ENCODE measurements at places on chromosomes 13 and 19.

- no peak for DNase-seq
Observed at GRCh38 chr13:51501592-51502152, 48.8 kb upstream of the INTS6 start.

DNA sequence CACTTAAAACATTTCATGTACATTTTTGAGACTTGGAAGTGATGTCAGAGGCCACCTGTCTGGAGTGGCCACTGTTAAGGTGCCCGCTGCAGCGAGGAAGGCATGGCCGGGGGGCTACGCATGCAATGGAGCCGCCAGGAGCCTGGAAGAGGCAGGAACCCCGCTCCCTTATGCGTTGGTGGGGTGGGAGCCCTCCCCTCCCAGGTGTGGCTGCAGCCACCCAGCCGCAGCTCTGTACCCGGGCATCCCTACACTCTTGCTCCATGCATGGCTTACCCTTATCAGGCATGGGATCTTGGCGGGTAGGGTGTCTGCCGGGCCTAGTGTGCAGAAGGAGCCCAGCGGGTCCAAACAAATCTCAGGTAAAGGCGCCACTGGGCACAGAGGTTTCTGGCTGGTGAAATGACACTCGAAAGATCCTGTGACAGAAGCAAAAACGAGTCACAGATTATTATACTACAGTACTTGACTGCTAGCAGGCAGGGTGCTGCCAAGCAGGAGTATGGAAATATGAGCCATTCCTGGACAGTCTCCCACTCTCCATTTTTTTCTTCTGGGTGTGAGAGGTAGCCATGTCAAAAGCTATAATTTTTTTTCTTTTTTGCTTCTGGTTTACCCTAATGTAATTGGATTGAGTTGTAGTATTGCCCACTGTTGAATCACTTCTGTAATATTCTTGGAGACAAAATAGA is 1606.3 kb upstream of the MIR17HG start:
- no peak for DNase-seq

DNA sequence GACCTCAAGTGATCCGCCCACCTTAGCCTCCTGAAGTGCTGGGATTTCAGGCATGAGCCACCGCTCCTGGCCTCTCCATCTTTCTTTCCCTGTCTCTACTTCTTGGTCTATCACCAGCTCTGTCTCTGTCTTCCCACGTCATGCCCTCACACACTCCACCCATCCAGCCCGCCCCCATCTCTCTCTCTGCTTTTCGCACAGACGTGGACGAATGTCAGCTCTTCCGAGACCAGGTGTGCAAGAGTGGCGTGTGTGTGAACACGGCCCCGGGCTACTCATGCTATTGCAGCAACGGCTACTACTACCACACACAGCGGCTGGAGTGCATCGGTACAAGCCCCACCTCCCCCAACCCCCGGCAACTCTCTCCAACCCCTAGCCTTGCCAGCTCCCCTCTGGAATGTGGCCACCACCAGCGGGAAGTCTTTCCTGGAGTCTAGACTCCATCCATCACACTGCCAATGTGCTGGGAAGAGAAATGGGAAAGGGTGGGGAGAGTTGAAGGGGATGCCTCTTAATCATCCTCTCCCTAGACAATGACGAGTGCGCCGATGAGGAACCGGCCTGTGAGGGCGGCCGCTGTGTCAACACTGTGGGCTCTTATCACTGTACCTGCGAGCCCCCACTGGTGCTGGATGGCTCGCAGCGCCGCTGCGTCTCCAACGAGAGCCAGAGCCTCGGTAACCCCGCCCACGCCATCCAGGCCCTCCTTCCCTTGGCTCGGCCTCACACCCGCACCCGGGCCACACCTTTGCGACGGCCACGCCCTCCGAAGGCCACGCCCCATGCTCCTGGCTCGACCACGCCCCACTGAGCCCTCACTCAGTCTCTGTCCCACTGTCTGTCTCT is 22.5 kb downstream of the LTBP4 start:
- DNase-seq: no peak

DNA sequence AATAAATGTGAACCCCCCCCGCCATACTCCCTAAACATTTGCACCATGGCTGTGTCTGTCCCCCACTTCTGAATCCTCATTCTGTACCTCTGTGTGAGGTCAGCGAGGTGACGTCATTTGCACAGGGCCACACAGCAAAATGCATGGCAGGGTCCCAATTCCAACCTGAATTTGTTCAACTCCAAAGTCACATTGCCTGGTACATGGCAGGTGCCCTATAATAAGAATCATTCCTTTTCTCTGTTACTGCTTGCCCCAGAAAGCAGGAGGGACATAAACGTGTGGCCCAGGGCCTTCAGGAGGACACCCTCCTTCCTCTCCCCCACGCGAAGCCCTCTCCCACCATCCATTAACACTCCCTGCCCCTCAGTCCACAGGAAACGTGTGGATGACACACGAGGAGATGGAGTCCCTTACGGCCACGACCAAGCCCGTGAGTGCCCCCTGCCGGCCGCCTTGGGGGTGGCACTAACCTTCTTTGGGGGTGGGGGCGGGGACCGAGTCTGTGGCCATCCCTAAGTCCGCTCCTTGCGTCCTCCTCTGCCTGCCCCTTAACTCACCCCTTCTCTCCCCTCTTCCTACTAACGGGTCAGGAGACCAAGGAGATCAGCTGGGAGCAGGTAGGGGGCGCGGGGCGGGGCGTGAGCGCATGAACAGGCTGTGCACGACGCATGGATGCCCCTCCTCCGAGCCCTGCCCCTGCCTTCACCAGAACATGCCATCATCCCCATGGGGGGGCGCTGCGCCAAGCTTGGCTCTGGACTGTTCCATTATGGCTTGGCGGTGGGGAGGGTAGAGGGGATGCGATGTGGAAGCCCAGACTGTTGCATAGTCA is 9.4 kb downstream of the HRC start:
- DNase-seq: peak; percentile 84

- DNase-seq: no peak
Observed at GRCh38 chr19:42521346-42522030, 6.8 kb downstream of the CEACAM1 start.

GRCh38 chr19:13917888-13918406 is 11.9 kb downstream of the CC2D1A start:
- no peak for DNase-seq

GRCh38 chr13:76223999-76224398 is 587.9 kb downstream of the LMO7 start:
- DNase-seq: no peak

GRCh38 chr13:23847497-23847896 is 41.7 kb downstream of the MIPEP start:
- DNase-seq: no peak

DNA sequence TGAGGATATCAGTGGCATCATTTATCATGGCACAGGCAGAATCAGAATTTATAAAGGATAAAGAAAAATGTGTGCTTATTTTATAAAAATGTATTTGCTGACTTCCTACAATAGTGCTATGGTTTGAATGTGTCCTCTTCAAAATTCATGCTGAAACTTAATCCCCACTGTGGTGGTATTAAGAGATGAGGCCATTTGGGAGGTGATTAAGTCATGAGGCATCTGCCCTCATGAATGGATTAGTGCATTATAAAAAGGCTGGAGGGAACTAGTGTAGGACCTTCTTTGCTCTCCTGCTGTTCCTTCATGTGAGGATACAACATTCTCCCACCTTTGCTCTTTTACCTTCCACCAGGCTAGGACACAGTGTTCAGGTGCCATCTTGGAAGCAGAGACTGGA is 212.8 kb downstream of the RFC3 start:
- DNase-seq: no peak

GRCh38 chr13:72651144-72651543 is 76.3 kb downstream of the MZT1 start:
- no peak for DNase-seq

- no peak for DNase-seq
Observed at GRCh38 chr19:2234996-2235380, 1.1 kb downstream of the PLEKHJ1 start.

DNA sequence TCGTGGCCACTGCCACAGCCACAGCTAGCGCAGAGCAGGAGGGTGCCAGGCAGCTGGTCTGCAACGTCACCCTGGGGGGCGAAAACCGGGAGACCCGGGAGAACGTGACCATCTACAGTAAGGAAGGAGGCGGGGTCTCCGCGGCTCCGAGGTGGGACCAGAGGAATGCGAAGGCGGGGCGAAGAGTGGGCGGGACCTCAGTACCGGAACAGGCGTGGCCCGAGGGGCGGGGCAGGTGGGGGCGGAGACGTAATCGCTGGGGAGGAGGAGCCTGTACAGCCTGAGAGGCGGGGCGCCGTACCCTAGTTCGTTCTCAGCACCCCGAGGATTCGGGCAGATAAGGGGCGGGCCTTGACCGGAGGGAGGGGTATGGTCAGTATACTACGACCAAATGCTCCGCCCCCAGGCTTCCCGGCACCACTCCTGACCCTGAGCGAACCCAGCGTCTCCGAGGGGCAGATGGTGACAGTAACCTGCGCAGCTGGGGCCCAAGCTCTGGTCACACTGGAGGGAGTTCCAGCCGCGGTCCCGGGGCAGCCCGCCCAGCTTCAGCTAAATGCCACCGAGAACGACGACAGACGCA is 2.5 kb downstream of the ICAM5 start:
- peak; percentile 67 for DNase-seq

- no peak for DNase-seq
Observed at GRCh38 chr13:85812282-85812681, 13.1 kb upstream of the SLITRK6 start.

DNA sequence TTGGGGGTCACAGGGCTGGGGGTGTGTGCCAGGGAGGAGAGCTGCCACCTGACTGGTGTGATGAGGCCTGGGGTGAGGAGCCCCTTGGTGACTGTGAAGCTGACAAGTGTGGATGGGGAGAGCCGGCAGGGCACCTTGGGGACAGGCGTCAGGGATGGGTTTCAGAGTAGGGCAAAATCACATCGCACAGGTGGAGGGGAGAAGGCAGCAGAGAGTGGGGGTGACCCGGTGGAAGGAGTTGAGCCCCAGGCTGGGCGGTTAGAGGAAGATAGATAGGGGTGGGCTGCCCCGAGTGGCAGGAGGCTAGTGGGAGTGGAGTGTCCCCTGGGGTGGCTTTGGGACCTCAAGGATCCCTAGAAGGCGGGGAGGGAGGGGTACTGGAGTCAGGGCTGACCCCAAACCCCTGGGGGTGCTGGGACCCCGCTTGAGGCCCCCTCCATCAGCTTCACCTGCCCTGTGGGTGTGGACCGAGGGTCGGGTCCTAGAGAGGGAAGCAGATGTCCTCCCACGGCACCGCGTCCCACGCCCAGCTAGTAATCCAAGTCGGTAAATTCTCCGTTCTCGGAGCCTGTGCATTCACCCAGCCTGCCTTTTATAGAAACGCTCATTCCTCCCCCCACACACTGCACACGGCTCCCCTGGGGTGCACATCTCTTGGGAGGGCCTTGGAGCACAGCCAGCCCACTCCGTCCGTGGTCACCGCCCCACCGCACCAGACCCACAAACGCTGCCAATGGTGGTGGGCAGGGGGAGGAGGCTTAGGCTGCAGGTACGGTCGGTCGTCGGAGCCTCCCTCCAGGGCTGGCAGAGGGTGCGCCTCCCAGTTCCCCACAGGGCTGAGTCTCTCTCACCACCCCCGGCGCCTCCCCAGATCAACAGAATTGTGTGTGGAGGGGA is 2.4 kb downstream of the CTXN1 start:
- no peak for DNase-seq

- DNase-seq: no peak
Observed at GRCh38 chr13:74003374-74003773, 130.8 kb downstream of the KLF12 start.

DNA sequence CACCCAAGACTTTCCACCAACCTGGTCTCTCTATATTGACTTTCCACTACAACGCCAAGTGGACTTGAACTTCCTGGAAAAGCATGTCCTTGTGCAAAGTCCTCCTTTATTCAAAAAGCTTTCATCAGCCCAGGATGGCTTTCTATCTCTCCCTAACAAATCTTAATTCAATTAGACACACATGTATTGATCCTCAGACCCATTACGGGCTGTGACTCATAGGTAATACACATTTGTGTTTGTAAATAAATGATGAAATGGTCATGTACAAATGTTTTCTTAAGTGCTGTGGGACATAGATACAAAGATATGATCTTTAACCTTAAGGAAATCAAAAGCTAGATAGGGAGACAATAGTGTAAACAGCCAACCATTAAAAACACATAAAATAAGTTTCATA is 1189.7 kb downstream of the EFNB2 start:
- no peak for DNase-seq

DNA sequence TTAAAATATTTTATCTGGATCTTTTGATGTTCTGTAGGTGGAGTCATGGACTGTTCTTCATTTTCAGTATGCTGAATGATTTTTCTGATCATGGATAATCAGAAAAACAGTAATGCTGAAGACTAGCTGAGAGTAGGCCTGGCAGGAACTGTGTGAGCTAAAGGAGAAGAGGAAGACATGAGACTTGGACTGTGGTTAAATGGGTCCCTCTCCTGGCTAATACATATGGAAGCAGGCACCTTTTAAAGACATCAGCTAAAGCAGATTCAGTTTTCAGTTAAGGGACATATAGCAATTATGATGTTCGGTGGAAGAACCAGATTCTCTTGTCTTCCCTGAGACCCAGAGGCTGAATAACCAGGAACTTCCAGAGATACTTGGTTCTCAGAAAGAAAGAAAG is 169.4 kb downstream of the OLFM4 start:
- DNase-seq: no peak

GRCh38 chr13:106291006-106291405 is 244.5 kb downstream of the EFNB2 start:
- DNase-seq: no peak

GRCh38 chr13:36432106-36432544 is at the start of gene CCNA1:
Gene CCNA1, plus strand, starts transcription at chr13:36432495. Its CDS starts 562 bp downstream, at chr13:36433057.
- DNase-seq: no peak

DNA sequence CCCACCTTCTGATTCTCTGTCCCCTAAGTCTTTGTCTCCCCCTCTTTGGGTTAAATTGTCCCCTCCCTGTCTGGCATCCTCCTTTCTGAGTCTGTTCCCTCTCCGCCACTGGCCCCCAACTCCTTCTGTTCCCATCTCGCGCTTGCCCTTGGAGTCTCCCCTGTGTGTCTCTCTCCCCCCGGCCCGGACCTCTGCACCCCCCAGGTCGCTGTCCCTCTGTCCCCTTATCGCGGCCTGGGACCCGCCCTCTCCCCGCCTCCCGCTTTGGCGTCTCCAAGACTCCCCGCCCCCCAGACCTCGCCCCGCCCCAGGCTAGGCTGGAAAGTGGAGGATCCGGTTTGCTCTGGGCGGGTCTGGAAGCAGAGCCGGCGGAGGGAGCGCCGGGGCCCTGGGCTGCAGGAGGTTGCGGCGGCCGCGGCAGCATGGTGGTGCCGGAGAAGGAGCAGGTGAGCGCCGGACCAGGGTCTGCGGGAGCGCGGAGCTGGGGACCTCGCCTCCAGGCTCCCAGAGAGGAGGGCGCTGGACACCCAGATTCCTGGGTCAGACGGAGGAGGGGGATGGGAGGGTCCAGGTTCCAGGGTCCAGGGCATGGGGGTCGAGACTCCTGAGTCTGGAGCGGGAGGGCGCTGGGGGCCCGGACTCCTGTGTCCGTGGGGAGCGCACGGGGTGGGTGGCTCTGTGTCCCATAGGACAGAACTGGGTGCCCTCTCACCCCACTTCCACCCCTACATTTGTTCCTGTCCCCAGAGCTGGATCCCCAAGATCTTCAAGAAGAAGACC is at the start of gene TRPM4:
TRPM4 (plus strand) TSS at position 348 of the 780 bp plus-strand sequence; CDS start at position 423, 75 bp downstream.
- DNase-seq: peak; percentile 52

All from stimulated activated CD4-positive, alpha-beta T cell treated with anti-CD3 and anti-CD28 coated beads, Interleukin-4, amount 100 ng/mL, for 24 hours (primary cell).